Bronchus fibroblast of lung (primary cell): ENCODE measurements at places on chromosomes 7 and 10. TPM values are rescaled to one million over a fixed set of nuclear protein-coding genes. Genes with fewer than 3 reads are reported as not detected.

Gene AQP1
- 0.45 and 0.50 TPM in 2 replicates for total RNA-seq

Gene CYP2C8
- total RNA-seq, result not detected in 2 replicates

Gene SPDYE2B
- not detected in 2 replicates for total RNA-seq

Gene SNX10
- total RNA-seq, result 0.17 and 0.74 TPM in 2 replicates

Gene MMRN2
- 0.89 and 1.8 TPM in 2 replicates for total RNA-seq
